ENCODE measurements at places on chromosomes 13 and 19.

GRCh38 chr13:66826398-66826797, 403.7 kb downstream of the PCDH9 start:
- no peak for DNase-seq

GRCh38 chr19:991174-991931, 7.2 kb downstream of the WDR18 start:
- no peak for DNase-seq

- DNase-seq = no peak
Observed at GRCh38 chr13:88429862-88430261, 758.7 kb downstream of the SLITRK5 start.

- no peak for DNase-seq
Observed at GRCh38 chr13:36125841-36126240, 5.3 kb downstream of the DCLK1 start.

GRCh38 chr13:40780822-40781401, 8.5 kb upstream of the SLC25A15 start:
- no peak for DNase-seq

- no peak for DNase-seq
Observed at GRCh38 chr19:18306888-18307260, 16.0 kb downstream of the LSM4 start.

DNA sequence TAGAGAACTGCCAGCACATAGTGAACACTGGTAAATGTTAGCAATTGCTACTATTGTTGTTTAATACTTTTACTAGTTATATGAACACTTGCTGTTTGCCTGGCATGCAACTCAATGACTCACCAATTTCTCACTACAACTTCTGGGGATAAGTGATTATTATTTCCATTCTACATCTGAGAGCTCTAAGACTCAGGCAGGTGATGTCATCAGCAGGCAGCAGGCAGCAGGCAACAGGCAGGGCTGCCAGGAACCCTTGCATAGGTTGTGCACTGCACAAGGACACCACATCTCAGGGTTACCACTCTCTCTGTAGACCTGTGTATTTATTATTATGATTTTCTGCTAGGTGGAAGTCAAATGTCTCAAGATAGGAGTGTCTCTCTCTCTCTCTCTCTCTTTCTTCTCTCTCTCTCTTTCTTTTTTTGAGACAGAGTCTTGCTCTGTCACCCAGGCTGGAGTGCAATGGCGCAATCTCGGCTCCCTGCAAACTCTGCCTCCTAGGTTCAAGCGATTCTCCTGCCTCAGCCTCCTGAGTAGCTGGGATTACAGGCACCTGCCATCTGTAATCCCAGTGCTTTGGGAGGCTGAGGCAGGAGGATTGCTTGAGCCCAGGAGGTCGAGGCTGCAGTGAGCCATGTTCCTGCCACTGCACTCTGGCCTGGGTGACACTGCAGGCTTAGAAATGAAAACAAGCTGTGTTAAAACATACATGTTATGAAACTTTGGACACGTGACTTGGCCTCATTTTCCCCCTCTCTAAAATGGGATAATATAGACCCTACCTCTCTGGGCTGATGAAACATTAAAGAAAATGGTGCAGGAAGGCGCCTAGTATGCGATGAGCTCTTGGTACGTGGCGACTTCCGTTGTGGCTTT, 22.7 kb downstream of the HPN start:
- no peak for DNase-seq

DNA sequence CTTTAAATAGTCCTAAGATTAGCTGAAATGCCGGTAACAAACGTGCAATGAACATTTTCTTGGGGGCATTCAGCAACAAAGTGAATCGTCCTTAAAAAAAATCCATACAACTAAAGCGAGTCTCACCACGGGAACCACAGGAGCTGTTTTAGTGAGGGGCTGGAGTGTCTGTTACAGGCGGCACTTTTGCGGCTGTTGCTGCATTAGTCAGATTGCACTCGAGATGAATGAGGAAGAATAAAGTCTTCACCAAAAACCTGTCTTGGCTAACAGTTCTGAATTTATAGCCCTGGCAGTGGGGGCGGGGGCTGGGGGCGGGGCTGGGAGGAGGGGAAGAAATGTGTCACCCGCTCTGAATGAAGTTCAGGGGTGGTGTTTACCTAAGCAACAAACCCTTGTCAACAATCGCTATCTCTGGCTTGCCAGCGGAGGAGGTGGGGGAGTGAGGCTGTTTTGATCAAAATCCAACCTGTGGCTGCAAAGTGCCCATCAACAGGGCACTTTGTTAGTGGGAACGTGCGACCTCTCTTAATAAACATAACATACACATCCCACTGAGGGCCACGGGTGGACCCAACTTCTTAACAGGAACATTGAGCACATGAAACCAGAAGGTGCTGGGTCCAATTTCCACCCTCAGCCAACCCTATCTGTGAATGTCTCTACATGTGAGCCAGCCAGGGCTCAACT, 44.5 kb downstream of the RFX2 start:
- DNase-seq = no peak

- DNase-seq = no peak
Observed at GRCh38 chr13:30440910-30441703, 18.8 kb downstream of the UBE2L5 start.

- no peak for DNase-seq
Observed at GRCh38 chr13:109154546-109154945, 525.1 kb downstream of the MYO16 start.

- DNase-seq = no peak
Observed at GRCh38 chr13:42553098-42554046, 20.6 kb upstream of the TNFSF11 start.

DNA sequence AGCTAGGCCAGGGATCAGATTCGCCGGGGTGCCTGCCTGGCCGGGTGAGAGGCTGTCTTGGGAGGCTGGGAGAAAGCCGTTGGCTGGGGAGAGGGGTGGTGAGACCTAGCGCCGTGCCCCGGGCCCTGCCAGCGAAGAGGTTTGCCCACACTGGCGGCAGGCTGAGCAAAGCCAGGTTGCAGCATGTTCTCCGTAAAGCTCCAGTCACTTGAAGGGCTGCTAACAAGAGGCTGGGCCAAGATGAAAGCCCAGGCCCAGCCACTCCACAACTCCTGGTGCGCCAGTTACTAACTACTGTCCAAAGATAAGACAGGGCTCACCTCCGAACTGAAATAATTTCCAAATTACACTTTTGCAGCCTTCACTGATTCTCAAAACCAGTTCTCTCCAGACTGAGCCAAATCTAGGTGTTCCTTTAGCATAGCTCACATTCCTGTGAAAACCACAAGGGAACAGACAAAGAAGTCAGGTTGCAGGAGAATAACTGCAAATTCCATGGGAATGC, 16.3 kb downstream of the ELAVL1 start:
- no peak for DNase-seq

Data from type B pancreatic cell (in vitro differentiated cells).